ENCODE measurements at places on chromosomes 6 and 20.

GRCh38 chr6:76264468-76264867 lies 192.0 kb upstream of the IMPG1 start:
- DNase-seq, result peak; percentile 29

DNA sequence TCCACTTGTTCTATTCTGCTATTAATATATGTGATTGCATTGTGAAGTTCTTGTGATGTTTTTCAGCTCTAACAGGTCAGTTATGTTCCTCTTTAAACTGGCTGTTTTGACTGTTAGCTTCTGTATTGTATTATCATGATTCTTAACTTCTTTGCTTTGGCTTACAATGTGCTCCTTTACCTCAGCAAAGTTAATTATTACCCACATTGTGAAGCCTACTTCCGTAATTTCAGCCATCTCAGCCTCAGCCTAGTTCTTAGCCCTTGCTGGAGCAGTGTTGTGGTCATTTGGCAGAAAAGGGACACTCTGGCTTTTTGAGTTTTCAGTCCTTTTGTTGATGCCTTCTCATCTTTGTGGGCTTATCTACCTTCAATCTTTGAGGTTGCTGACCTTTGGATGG lies 440.2 kb downstream of the TBC1D32 start:
- no peak for DNase-seq

GRCh38 chr6:167839343-167839742 lies 12.6 kb downstream of the AFDN start:
- DNase-seq, result no peak

DNA sequence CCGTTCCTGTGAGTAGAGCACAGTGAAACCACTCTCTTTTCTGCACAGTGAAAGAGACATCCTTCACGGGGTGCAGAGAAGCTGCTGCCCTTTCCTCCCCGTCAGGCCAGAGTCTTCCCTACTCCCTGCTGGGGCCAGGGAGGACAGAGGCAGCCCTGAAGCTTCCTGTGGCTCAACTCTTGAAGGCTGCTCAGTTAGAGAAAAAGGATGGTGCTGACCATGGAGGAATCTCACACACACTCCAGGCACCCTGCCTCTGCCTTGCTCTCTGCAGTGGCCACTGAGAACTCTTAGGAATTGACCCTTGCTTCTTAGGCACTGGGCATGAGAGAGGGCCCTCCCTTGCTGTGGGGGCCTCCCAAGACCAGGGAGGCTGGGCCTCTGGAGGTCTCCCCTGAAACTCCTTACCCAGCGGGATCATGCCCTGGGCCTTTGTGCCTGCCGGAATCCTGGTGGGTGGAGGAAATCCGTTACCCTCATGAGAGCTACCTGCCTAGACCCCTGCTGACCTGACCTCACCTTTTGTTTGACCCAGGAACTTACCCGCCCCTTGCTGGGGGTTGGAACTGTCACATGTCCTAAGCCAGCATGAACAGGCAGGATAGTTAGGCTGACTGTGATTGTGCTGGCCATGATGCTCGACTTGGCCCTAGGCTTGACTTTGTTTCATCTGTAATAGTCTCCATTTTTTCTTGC lies 65.0 kb upstream of the CD93 start:
- DNase-seq, result no peak

DNA sequence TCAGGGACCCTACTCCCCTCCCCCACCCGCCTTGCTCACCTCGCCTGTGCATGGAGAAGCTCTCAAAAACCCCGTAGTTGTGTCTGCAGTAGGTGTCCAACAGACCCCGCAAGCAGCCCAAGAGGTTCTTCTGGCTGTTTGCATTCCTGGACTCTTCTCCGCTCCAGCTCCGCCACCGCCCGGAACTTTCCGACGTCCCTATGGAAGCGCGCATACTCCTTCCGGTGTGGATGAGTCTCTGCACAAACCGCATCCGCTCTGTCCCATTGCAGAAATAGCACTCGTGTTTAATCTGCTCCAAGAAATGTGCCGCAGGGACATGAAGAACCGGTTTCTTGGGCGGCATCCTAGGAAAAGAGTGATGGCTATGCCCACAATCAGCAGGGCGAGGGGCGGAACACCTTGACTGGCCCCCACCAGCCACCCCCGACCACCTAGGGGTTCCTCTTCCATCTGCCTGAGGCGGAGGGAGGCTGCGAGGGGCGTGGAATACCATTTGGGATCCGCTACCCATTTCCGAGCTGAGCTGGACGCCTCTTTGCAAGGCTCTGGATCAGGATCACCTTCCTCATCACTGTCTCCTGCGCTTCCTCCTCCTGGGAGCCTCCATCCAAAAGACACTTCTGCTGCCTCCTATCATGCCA lies 20.2 kb downstream of the HLA-DRA start:
- DNase-seq, result peak; percentile 68

- no peak for DNase-seq
Observed at GRCh38 chr6:72589096-72589495, 32.8 kb upstream of the KCNQ5 start.

DNA sequence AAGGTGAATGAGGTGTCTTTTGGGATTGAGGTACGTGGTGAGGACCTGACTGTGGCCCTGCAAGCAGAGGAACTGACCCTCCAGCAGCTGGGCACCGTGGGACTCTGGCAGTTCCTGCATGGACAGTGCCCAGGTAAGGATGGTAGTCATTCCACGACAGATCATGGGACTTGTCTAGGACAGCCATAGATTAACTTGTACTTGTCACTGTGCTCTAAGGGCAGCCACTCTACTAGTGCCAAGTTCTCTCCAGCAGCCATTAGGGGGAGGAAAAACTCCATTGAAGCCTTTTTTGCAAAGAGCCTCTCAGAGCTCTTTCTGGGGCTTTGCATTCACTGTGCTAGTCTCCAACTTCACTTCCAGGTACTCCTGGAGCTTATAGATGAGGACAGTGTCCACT lies 20.4 kb downstream of the TAF11 start:
- no peak for DNase-seq

GRCh38 chr6:79446006-79446405 lies 91.2 kb downstream of the LCA5 start:
- DNase-seq, result no peak

DNA sequence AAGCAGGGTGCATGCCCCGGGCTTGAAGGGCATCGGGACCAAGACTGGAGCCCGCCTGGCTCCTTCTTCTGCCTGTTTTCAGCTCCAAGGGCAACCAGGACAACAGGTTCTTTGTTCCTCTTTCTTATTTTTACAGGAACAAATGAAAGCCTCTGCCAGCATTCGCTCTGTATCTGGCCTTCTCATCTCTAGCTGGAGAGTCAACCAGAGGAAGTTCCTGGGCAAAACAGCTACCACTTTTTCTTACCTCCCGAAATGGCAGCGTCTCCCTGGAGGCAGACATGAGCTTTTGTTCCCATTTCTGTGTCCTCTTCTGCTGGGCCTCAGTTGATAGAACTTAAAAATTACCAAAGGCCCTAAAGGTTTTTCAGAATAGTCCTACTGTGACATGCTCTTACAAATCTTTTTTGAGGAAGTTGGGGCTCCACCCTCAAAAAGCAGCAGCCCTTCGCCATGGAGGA lies 74.1 kb upstream of the NAA20 start:
- DNase-seq, result no peak

DNA sequence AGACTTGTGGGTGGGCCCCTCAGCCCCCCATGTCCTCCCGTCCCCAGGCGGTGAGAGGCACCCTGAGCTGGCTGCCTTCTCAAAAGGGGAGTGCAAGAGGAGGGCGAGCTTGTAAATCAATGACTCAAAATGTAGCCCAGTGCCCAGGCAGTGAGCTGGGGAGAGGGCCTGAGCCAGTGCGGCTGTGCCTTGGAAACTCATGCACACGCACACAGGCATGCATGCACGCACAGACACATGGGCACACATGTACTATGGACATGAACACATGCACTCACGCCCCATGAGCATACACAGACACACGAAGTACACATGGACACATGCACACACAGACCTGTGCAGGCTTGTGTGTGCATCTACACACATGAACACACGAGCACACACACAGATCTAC lies 133.5 kb downstream of the TAF4 start:
- no peak for DNase-seq

GRCh38 chr6:113893866-113894265 lies 36.7 kb downstream of the MARCKS start:
- DNase-seq, result no peak

GRCh38 chr6:17589406-17590096 lies 10.6 kb upstream of the FAM8A1 start:
- DNase-seq, result peak; percentile 82

GRCh38 chr20:10558635-10559187 lies 115.1 kb downstream of the JAG1 start:
- DNase-seq, result peak; percentile 48

DNA sequence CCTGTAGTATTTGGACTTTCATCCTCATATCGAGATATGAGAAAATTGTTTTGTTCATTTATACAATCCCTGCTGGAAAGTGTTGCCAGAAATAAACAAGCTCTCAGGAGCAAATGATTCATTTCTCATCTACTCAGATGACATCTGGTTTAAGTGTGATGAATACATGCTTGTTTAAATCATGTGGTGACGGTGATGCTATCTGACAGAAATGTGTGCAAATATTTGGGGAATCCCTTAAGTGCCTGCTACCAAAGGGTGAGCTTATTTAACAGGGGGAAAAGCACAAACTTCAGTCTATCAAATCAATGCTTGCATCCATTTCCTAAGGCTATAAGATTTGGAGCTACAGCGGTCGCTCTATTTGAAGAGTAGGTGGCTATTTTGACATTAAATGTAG lies 368.3 kb upstream of the SASH1 start:
- peak; percentile 42 for DNase-seq

- no peak for DNase-seq
Observed at GRCh38 chr6:118808793-118809638, 84.9 kb upstream of the ASF1A start.

DNA sequence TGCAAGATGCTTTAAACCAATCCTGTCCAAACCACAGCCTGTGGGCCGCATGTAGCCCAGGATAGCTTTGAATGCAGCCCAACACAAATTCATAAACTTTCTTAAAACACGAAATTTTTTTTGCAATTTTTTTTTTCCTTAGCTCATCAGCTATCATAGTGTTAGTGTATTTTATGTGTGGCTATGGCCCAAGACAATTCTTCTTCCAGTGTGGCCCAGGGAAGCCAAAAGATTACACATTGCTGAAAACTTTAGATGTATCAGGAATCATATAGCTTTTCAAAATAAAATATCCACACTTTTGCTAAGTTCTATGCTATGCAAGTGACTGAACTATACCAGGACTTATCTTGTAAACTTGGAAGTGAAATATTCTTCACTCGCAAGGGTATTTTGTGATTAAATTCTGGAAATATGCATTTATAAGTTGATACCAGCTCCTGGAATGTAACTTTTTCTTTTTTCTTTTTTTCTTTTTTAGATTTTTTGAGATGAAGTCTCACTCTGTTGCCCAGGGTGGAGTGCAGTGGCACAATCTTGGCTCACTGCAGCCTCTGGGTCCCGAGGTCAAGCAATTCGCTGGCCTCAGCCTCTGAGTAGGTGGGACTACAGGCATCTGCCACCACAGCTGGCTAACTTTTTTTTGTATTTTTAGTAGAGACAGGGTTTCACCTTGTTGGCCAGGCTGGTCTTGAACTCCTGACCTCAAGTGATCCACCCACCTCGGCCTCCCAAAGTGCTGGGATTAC lies 49.8 kb downstream of the MTHFD1L start:
- DNase-seq, result no peak

GRCh38 chr6:149890629-149891045 lies 7.3 kb downstream of the RAET1E start:
- peak; percentile 29 for DNase-seq

GRCh38 chr20:42027746-42028268 lies 409.6 kb upstream of the CHD6 start:
- no peak for DNase-seq

GRCh38 chr20:58109126-58109880 lies 119.2 kb downstream of the ANKRD60 start:
- DNase-seq, result peak; percentile 57

DNA sequence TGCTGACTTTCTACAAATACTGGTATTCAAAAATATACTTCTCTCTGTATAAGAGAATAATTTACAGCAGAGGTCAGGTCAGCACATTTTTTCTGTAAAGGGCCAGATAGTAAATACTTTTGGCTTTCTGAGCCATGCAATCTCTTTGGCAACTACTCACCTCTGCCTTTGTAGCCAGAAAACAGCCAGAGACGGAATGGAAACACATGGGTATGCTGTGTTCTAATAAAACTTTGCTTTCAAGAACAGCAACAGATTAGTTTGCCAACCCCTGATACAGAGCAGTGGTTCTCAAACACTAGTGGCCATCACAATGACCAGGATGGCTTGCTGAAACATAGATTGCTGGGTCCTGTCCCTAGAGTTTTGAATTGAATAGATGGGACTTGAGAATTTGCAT lies 46.3 kb downstream of the SYCP2L start:
- DNase-seq, result no peak

- DNase-seq, result peak; percentile 38
Observed at GRCh38 chr6:97594844-97595243, 311.8 kb upstream of the MMS22L start.

- no peak for DNase-seq
Observed at GRCh38 chr6:109379711-109380110, 2.6 kb downstream of the CD164 start.

DNA sequence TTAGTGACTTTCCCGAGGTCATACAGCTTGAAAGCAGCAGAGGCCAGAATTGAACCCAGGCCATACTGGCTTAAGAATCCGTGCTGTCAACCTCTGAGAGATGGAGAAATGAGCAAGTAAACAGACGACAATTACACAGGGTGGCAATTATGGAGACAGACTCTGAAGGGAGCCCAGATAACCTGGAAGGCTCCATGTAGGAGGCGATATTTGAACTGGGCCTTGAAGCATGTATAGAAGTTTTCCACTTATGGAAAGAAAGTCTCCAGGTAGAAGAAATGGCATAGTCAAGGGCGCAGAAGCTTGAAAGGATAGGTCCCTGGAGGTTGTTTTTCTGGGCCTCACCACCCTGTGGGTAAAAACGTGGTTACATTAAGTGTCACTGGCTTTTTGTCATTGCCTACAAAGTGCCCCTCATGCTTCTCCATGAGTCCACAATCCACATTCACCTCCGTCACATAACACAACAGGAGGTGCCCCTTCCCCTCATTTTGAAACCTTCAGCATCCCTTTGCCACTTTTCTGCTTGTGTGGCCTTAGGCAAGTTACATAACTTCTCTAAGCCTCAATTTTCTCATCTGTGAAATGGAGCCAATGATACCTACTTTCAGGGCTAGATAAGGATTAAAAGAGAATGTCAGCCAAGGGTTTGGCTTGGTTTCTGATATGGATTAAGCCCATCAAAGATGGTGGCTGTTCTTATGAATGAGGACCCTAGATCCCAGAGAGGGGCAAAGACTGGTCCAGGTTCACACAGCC lies 5.9 kb upstream of the BPI start:
- no peak for DNase-seq

- peak; percentile 28 for DNase-seq
Observed at GRCh38 chr6:26457264-26457805, 420 bp upstream of the BTN2A1 start.

DNA sequence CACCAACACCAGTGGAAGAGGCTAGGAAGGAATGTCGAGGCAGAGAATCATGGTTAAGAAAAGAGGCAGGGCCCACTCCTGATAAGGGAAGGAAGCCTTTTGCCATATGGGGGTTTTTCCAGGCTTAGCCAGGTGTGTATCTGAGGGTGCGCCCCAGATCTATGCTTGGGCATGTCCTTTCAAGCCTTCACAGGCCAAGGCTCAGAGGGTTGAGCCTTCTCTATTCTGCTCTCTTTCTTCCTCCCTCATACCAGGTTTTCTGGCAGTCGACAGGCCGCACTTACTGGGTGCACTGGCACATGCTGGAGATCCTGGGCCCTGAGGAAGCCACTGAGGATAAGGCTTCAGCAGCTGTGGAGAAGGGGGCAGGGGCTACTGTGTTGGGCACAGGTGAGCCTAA lies 4.7 kb downstream of the CUL9 start:
- DNase-seq, result no peak

GRCh38 chr6:169618526-169619490 lies 83.0 kb downstream of the WDR27 start:
- DNase-seq, result peak; percentile 40

GRCh38 chr6:40166963-40167362 lies 232.7 kb upstream of the MOCS1 start:
- no peak for DNase-seq
